ENCODE measurements at places on chromosomes 16 and 17.

DNA sequence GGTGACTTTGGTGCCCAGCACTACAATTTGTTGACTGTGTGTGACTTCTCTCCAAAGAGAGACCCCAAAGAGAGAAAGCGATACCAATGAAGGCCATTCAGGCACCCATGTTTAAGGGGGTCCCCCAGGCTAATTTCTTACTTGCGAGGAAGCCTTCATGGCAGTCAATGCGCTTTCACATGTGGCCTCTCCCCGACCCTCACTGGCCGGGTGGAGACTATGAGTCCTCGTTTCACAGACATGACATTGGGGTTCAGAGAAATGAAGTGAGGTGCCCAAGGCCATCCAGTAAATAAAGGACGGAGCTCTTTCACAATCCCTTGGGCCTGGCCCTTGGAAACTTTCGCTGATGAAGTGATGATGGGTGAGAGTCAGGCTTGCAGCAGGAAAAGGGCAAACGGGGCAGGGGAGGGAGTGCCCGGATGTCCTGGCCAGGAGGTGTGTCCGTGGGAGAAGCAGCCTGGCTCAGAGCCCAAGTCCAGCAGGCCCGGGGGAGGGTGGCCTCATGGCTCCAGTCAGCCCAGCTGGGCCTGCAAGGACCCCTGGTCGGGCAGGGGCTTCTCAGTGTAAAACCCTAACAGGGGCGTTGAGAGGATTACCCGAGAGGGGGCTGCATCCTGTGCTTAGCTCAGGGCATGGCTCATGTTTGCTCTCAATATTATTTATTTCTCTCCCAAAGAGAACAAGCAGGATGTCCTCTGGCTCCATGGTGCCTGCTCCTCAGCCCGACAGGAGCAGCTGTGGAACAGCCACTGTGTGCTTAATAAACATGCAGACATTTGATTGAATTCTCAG, 14.7 kb downstream of the TBX2 start:
- DNase-seq, result no peak

DNA sequence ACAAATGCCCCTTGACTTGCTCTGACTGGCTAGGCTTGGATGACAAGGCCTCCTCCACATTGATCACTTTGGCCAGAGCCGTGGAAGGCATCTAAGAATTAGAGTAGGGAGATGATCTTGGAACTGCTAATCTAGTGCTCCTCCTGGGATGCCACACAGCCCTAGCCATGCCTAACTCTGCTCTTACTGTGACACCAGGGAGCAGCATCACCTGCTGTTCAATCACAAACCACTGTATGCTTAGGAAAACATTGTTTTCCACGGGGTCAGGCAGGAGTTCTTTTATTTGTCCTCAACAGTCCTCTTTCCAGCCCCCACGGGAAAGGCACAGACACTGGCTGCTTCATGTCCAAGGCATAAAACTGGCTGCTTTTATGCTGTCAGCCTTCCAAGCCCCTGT, 46.3 kb downstream of the C16orf78 start:
- DNase-seq, result no peak

DNA sequence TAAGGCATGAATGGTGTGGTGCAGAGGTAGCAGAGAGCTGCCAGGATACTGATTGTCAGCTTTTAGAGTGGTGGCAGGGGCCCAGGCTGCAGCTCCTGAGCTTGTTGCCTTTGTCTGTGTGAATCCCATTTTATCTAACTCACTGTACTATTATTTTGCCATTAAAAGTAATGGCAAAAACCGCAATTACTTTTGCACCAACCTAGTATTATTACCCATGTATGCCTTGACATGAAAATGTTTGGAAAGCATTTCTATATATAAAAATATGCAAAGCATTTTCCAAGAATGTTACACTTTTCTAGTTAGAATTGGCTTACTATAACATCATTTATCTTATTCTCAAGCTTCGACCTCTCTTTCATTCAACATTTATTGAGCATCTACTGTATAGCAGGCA, 308.1 kb upstream of the MYOCD start:
- DNase-seq, result no peak

DNA sequence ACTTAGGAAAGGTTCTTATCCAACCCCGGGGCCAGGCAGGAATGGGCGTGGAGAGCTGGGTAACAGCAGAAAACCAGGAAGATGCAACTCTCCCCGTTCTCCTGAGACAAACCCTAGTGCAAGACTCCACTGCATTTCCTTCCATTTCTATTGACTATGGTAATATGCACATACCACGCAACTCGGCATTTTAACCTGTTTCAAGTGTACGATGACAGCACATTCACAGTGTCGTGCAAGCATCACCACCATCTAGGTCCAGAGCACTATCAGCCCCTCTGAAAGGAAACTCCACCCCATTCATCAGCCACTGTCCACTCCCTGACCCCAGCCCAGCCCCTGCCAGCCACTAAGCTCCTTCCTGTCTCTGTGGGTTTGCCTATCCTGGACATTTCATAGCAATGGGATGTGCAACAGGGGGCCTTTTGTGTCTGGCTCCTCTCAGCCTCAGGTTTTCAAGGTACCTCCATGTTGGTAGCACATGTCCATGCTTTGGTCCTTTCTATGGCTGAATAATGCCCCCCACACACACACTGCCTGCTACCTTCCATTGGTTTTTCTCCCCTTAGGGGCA, 441.9 kb downstream of the SOX9 start:
- no peak for DNase-seq
